GOT3 (cell line): ENCODE measurements at places on chromosomes 1 and 21.

GRCh38 chr1:23772049-23772853, 6.0 kb upstream of the PITHD1 start:
- peak; percentile 49 for DNase-seq

- no peak for DNase-seq
These were observed 18.0 kb downstream of the LRRC42 start for GRCh38 chr1:53964109-53964508.

GRCh38 chr1:173424782-173425407, 52.2 kb upstream of the PRDX6 start:
- no peak for DNase-seq

- no peak for DNase-seq
These were observed 16.8 kb upstream of the PDIK1L start for GRCh38 chr1:26094677-26095383.

DNA sequence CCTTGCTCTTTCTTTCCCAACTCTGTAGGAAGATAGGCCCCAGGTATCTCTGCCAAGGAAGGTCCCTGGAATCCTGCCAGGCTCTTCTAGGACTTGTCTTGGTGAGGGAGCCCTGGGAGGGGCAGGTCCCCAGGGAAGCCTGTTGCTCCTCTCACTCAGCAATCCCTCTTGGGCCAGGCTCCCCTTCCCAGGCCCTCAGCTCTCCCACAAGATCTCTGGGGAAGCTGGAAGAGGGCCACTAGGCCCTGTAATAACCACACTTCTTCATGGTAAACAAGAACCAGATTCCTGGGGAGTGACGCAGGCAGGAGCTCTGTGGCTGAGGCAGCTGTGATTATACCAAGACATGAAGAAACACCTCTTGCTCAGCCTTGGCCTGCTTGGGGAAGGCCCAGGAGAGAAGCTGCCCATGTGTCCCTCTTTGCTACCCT, 9.9 kb upstream of the MAPKAPK2 start:
- no peak for DNase-seq

- no peak for DNase-seq
These were observed 74.7 kb downstream of the RIPK4 start for GRCh38 chr21:41692185-41692565.

GRCh38 chr1:223500560-223501425, 107.6 kb downstream of the CCDC185 start:
- peak; percentile 29 for DNase-seq

GRCh38 chr21:25188677-25189079, 418.6 kb downstream of the MRPL39 start:
- DNase-seq, result no peak

DNA sequence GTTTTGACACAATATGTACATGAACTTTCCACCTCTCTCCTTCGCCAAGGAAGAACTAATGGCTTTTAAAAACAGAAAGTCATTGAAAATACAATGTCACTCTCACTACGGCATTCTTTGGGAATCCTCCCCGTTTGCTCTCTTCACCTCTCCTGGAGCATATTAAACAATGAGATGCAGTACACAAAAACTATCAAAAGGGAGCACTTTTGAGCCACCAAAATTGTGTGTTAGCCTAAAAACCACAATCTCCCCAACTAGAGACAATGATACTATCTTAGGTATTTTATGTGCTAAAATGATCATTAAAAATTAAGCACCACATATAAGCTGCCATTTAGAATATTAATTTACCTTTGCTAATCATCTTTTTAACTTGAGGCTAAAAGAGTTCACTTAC, 425.5 kb downstream of the KCTD3 start:
- no peak for DNase-seq

DNA sequence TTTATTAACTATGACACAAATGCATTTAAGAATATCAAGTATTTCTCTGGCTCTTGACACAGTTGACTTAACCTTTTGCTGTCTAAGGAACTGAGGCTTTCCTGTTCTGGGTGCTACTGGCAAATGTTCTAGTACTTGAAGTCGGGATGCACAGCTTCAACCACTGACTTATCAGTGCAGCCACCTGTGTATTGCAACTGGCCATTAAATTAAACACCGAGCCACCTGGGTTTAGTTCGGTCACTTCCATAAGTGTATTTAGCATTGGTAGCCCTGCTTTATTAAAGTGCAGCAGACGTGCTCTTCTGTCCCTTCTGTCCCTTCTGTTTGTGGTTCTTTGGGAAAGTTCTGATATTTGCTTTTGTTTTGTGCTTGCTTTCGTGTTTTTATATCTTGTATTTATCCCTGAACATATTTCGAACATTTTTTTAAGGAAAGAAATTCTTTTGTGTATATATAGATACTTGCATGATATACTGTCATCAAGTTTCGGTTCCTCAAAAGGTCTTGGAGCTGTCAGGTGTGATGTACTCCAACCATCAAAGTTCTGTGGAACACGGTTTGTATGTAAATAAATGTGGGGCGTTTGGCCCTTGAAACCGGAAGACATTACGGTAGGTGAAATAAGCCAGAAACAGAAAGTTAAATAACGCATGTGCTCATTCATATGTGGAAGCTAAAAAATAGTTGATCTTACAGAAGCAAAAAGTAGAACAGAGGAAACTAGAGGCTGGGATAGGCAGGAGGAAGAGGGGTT, 297.9 kb upstream of the GREM2 start:
- DNase-seq, result no peak

GRCh38 chr1:233448109-233448689, 120.7 kb downstream of the MAP3K21 start:
- no peak for DNase-seq

GRCh38 chr1:53413175-53414001, 45.8 kb upstream of the DMRTB1 start:
- no peak for DNase-seq

DNA sequence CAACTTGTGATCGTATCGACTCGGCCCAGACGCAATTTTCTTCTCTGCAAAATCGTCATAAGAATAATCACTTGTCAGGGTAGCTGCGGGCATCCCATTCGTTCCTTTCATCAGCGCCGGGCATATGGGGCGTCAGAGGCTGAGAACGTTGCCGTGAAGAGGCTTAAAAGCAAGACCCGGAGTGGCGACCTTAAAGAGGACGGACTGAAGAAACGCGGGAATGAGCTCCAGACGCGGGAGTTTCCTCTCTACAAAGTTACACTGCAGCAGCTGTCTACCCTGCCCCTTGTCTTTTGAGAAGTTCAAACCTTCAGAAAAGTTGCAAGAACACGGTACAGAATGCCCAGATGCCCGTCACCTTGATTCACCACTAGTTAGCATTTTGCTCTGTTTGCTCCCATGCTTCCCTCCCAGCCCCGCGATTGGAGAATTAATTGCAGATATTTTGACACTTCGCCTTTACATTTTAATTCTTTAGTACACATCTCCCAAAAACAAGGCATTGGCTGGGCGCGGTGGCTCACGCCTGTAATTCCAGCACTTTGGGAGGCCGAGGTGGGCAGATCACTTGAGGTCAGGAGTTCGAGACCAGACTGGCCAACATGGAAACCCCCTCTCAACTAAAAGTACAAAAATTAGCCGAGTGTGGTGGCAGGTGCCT, 967 bp downstream of the CENPS start:
- DNase-seq, result no peak

DNA sequence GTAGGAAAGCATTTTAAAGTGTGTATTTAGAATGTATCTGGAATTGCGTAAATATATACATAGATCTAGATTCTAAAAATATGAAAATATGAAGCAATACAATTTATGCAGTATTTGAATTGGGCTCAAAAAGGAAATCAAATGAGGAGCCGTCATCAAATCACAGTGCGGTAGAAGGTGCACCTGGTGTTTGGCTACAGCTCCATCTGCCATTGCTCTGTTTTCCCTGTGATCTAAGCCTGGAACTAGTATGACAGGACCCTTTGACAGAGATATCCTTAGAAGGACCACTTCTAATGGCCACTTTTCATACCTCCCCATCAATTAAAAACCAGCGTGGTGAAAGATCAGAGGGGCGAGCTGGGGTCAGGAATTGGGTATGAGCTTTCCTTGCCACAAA, 202.6 kb downstream of the NFIA start:
- DNase-seq, result no peak

GRCh38 chr1:72547412-72547811, 265.1 kb upstream of the NEGR1 start:
- DNase-seq, result no peak

- DNase-seq, result peak; percentile 40
These were observed at the start of gene PITHD1 for GRCh38 chr1:23777979-23778814. TSS of gene PITHD1 (plus strand) at chr1:23778418. CDS start at chr1:23778516, 98 bp downstream.

- no peak for DNase-seq
These were observed 1.5 kb upstream of the VANGL2 start for GRCh38 chr1:160398823-160399222.

DNA sequence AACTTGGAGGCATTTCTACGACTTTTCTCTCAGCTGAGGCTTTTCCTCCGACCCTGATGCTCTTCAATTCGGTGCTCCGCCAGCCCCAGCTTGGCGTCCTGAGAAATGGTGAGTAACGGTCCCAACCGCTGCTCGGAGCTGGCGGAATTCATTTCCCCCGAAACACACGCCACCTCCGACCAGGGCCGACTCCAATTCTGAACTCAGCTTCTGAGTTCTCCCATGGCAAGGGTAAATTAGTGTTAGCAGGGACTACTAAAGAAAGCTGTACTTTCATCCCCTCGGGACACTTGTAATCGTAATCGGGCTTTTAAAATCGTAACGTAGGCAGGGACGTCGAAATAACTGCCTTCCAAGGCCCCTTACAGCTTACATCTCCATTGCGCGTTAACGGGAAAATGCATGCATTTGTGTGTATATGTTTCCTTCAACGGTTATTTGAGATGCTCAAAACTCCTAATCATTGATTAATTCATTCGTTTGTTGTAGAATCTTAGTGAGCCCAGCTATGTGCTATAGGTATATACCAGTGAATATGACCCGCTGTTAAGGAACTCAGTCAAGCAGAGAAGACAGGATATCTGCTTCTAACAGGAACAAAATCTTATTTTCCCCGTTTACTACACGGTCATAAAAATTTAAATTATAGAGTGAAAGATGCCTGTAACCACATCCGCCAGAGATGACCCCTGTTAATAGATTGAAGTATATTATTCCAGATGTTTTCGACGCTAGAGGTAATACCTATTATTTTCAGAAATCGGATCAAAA, 472 bp downstream of the DTL start:
- no peak for DNase-seq

- DNase-seq, result no peak
These were observed 106.6 kb downstream of the TNNI3K start for GRCh38 chr1:74341702-74342339.

GRCh38 chr21:35905096-35905962, 155.0 kb downstream of the SETD4 start:
- DNase-seq, result no peak

DNA sequence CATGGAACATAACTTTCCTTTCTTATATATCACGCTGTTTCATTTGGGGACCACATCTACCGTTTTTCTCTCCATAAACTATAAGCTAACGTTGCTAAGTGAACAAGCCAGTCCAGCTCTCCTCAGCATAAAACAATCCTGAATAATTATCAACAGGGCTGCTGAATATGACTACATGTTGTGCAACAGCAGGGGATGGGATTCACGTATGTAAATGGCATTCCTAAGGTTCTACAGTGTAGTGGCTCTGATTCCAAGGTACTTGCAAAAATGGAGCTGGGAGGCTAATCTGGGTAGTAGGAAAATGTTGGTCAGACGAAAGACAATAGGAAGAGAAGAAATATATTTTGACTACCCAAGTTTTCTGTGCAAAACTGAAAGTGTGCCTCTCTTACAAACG, 262.8 kb downstream of the RWDD3 start:
- DNase-seq, result no peak

GRCh38 chr1:17573518-17574041, 34.1 kb downstream of the ARHGEF10L start:
- DNase-seq, result no peak

- no peak for DNase-seq
These were observed 192.0 kb downstream of the DHRS3 start for GRCh38 chr1:12426030-12426429.

DNA sequence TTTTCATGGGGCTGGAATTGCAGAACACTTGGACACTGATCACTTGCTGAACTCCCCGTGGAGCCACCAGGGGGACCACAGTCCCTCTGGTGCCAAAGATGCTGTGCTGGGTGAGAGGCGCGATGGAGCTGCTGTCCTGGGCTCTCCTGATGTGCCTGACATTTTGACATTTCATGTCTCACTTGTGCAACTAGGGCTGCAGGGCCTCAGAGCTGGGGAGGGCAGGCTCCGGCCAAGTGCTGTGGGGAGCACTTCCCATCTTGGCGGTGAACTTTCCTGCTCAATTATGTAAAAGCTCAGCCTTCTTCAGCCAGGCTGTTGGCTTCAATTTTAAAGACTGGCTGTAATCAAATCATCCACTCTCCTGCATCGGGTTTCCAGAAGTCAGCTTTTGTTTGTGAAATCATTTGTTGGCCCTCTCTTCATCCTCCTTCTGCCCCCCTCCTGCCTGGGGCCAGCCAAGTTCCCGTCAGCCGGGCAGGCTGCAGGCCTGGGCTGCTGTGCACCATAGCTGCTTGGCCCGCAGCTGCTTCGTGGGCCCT, 36.8 kb downstream of the KCNAB2 start:
- no peak for DNase-seq

- no peak for DNase-seq
These were observed 31.1 kb downstream of the ERI3 start for GRCh38 chr1:44323947-44324346.

DNA sequence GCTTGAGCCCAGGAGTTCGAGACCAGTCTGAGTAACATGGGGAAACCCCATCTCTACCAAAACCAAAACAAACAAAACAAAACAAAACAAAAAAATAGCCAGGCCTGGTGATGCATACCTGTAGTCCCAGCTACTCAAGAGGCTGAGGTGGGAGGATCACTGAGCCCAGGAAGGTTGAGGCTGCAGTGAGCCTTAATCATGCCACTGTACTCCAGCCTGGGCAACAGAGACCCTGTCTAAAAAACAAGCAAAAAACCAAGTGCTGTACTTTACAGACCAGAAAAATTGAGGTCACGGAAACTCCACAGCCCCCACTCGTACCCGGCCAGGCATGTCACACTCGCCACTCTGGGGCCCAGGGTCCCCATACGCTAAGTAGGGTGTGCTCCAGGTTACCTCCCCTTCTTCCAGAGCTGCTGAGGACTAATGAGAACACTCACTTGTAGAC, 22.9 kb downstream of the ATP2B4 start:
- DNase-seq, result no peak

- no peak for DNase-seq
These were observed 36.1 kb downstream of the DNTTIP2 start for GRCh38 chr1:93842750-93843500.

GRCh38 chr21:45899317-45900033, 82.1 kb upstream of the COL6A1 start:
- no peak for DNase-seq
